ENCODE measurements at places on chromosomes 1 and 21.

- DNase-seq = no peak
Observed at GRCh38 chr1:211985556-211986264, 49.6 kb downstream of the INTS7 start.

GRCh38 chr1:48526008-48526710 lies 54.2 kb upstream of the SPATA6 start:
- no peak for DNase-seq

DNA sequence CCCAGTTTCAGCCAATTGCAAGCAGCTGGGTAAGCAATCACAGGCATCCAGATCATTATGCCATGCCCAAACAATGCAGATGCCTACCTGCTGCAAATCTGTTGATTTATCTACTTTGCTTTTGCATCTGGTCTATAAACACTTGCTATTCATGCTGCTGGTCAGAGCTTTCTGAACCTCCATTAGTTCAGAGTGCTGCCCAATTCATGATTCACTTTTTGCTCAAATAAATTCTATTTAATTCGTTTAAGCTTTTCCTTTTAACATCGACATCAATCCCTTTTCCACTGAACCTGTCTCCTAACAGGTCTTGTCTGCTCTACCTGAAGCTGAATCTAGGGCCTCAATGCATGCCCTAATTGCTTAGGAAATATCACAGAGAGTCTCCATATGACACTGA lies 99.4 kb upstream of the C1orf87 start:
- no peak for DNase-seq

- no peak for DNase-seq
Observed at GRCh38 chr1:174247472-174247871, 88.2 kb downstream of the RABGAP1L start.

DNA sequence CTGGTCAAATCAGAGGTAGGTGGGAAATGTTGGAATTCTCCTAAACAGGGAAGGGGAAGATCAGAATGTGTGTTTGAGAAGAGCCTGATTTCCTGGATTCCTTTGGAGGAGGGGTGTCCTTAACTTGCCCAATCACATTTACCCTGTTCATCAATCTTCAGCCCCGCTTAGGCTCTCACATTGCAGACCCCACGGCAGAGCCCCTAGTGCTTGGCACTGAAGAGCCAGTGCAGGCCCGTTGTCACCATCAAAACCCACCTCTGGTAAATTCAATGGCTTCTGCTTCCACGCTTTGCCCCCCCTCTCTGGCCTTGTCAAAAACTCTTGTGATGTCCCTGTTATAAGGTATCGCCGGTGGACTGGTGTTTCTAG lies 2.3 kb downstream of the AGPAT3 start:
- no peak for DNase-seq

DNA sequence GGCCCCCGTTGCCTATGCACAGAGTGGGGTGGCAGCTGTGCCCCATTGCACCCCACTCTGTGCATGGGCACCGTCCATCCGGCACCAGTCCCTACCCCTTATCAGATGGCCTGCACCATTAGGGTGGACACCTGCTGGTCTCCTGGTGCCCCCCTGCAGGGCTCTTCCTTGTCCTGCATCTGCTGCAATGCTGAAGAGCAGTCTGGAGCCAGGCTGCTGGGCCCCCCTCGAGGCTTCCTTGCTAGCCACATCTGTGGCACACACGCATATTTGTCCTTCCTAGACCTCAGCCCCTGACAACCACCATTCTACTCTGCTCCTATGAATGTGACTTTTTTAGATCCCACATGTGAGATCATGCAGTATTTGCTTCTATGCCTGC lies 56.4 kb downstream of the COL18A1 start:
- no peak for DNase-seq

DNA sequence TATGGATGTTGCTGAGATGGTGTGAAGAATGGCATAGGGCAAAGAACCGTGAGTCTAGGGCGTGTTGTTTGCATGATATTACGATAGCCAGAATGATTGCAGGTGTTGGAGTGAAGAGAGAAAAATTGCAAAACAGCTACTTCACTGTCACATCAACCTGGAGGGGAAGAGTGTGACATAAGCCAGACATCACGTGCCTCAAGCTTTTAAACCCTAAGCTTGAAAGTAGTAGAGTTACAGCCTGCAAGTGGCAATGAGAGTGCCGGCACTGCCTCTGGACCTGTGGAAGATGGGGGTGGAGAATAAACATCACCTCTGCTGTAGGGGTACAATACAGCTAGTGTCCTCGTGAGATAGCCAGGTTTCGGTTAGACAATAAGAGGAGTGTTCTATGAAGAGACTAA lies 11.1 kb downstream of the EEIG2 start:
- no peak for DNase-seq

DNA sequence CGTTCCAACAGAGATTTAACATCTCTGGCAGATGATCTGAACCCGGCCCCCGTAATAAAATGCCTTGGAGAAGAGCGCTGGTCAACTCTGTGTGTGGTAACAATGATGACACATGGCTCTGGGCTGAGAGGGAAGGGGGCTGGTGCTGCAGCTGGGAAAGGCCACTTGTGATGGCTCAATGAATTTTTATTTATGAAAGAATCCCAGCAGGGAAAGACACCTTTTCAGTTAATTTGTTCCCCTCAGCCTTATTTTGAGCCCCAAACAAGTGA lies 59.4 kb downstream of the SYT6 start:
- no peak for DNase-seq

DNA sequence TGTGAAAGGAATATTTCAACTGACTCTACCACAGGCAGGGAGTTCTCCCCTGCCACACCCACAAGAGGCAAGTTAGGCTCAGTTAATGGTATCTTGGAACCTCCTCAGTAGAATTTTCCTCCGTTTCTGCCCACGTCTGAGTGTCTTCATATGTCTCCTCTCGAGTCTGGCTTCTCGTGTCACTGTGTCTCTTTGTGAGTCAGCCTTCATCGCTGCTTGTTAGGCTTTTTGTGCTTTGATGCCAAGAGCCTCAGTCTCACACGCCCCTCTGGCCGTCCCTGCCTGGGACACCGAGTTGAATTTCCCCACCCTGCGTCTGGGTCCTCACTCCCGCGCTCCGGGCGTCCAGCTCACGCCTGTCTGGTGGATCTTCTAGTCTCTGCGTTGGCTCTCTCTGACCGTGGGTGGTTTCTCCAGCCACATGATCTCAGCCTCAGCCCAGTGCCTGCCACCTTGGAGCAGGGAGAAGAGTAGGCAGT lies 125.7 kb upstream of the GADD45A start:
- DNase-seq = no peak

DNA sequence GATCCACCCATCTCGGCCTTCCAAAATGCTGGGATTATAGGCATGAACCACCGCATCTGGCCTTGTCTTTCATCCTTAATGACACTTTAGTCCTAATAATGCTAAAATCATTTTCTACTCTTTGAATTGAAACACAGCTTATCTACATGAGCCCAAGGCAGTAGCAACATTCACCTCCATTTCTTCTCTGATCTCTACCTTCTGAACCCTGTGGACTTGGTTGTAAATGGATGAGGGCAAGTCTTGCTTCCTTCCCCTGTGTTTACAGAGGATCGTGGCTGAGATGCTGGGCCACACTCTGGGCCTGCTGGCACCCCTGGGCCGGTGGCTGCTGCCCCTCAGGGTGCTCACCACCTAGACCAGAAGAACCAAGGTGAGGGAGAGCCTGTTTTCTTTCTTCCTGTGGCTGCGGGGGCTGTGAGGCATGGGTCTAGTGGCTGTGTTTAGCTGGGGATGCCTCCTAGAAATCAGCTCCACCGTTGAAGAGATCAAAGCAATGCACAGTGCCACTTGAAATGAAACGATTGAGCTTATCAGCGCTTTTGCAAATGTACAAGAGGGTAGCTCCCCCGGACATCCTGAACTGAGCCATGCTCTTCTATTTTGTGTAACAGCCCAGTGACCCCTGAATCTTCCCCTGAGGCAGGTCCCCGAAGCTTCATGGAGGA lies 32.2 kb upstream of the LGALS8 start:
- no peak for DNase-seq

DNA sequence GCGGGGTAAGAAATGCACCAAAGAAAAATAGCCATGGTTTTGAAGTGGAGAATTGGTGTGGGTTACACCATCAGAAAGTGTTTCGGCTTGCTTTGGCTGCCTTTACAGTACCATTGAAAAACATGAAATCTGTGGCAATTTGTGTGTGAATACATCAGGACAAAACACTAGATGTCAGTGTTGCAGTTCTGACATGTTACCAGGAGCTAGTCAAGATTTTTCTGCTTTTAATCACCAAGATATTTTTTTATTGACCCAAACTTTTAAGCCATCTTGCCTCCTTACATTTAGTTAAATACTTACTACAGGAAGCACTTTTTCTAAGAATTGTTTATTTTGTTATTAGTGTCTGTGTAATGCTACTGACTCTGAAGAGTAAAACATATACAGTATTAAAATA lies 14.3 kb downstream of the RRP15 start:
- DNase-seq = peak; percentile 42

- DNase-seq = no peak
Observed at GRCh38 chr1:63701187-63701586, 72.6 kb upstream of the ROR1 start.

- no peak for DNase-seq
Observed at GRCh38 chr1:161843156-161843555, 77.0 kb downstream of the ATF6 start.

DNA sequence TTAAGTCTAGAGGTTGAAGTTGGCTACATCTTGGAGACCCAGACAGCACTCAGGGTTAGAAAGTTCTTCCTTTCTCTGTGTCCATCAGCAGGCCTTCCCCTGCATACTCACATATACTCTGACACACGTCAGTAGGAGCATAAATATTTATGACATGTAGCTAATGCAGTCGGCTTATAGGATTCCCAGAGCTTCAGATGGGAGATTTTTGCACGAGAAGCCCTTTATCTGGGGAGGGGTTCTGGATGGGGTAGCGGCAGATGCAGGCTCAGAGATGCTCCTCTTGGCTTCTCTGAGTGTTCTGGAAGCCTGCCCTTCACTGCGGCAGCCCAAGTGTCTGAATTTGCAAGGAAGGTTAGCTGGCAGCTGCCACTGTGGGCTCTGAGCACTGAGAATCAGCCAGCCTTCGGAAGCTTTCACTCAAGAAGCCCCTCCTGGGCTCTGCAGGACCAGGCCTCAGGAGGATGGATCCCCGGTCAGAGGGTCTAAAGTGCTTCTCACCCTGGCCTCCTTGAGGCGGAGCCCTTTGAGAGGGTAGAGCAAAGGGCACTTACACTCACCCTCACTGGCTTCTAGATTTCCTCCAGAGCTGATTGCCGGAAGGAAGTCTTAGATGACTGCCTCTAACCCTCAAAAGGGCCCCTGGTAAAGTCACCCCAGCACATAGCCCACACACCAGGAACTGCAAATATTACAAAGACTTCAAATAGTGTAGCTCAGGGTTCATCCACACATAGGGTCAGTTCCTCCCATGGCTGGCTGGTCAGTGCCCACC lies 68.1 kb upstream of the NFASC start:
- no peak for DNase-seq

GRCh38 chr1:44908427-44908826 lies 65.4 kb upstream of the PTCH2 start:
- no peak for DNase-seq

DNA sequence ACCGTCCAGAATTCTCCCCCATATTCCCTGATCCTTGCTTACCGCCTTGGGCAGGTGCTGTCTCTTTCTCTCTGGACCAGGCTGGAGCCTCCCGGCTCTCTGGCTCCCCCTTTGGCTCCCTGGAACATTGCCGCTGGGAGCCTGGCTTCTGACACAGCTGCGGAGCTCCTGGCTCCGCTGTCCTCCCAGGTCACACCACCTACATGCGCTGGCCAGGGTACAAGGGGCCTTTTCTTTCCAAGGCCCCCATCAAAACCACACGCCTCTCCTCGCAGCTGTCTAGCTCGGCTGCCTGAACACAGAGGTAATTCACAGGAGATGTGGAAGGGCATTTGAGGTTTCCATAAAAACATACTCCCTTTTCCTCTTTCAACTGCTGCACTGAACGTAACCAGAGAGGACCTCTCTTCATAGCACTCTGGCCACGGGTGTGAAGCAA lies 7.5 kb upstream of the ZNF648 start:
- DNase-seq = peak; percentile 61

- DNase-seq = no peak
Observed at GRCh38 chr1:182575540-182576149, 13.4 kb downstream of the RNASEL start.

DNA sequence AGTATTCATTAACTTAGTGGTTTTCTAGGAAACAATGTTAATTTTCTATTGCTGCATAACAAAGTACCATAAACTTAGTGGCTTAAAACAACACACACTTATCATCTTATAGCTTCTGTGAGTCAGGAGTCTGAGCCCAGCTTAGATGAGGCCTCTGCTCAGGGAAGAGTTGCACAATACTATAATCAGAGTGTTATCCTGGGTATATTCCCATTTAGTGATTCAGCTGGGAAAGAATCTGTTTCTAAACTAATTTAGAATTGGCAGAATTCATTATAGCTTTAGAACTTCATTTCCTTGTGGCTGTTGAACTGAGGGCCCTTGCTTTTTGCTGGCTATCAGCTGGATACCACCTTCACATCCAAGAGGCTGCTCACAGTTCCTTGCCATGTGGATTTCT lies 515.5 kb downstream of the BRINP3 start:
- DNase-seq = no peak

DNA sequence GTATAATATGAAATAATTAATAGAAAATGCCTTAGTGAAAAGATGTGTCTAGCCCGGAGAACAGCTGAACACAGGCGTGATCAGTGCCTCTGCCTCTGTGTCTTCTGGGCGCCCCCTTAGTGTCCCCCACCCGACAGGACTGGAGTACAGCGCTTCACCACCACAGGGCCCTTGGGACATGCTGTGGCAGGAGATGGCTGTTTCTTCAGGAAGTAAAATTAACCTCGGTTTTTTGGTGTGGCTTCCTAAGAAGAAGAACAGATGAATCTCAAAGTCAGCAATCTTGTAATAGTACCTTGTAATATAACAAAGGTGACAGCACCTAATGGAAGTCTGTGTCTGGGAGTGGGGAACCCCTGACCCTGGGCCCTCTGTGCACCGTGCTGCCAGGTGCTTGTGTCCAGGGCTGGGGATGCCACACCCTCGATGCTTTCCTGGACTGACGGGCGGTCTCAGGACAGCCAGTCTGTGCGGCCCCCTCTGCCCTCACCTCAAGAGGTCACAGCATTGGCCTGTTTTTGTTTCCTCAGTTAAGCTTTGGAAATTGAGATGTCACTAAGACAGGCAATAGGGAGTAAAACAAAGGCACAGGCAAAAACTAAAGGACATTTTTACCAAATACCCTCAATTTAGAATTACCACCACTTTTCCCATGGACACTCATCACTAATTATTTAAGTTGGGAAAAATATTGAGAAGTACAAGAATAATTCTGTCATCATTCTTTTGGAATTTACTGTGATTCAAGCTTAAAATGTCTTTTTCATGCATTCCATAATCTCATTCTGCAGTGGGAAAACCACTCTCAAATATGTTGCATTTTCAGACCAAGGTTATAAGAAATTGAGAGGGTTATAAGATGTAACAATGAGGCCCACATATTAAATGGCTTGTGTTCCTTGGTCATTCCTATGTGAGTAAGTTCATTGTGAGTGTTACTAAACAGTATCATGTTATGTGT lies 79.3 kb downstream of the ADARB1 start:
- no peak for DNase-seq
